ENCODE measurements at places on chromosomes 16 and 17.

GRCh38 chr17:34178092-34178491, 77.0 kb upstream of the CCL2 start:
- DNase-seq: no peak

DNA sequence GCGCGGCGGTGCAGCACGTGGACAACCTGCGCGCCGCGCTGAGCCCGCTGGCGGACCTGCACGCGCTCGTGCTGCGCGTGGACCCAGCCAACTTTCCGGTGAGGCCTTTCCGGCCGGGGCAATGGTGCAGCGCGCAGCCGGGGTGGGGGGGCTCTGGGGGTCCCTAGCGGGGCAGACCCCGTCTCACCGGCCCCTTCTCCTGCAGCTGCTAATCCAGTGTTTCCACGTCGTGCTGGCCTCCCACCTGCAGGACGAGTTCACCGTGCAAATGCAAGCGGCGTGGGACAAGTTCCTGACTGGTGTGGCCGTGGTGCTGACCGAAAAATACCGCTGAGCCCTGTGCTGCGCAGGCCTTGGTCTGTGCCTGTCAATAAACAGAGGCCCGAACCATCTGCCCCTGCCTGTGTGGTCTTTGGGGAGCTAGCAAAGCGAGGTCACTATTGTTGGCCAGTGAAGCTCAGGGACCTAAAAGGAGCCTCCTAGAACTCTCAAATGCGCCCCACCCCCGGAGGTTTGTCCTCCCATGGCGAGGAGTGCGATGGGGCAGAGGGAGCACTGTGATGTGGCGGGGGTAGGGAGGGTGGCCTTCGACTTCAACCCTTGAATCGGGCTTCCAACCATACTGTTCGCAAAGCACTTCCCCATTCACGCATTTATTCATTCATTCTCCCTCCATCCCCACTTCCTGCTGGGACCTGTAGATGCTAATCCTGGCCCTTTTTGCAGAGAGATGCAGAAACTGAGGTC, 770 bp downstream of the HBM start:
- no peak for DNase-seq

- no peak for DNase-seq
Observed at GRCh38 chr17:51152766-51153209, 571 bp upstream of the NME1 start.

- DNase-seq: no peak
Observed at GRCh38 chr17:29614349-29615047, 8.2 kb downstream of the CORO6 start.

DNA sequence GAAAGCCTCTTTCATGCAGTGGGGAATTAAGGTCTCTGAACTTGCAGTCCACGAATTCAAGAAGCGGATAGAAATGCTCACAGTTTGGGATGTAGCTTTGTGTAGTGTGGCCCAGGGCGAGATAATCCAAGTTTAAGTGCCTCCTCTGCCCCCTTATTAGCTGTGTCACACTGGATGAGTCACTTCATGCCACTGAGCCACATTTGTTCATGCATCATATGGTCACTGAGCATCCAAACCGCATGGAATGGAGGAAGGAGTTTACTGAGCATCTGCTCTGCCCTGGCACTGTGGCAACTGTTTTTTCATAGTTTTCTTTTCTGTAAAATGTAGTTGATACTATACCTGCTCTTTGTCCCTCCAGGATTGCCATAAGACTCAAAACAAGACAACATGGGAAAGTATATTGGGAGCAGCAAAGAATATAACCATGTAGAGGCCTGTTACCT, 15.1 kb upstream of the DHX8 start:
- DNase-seq: no peak

DNA sequence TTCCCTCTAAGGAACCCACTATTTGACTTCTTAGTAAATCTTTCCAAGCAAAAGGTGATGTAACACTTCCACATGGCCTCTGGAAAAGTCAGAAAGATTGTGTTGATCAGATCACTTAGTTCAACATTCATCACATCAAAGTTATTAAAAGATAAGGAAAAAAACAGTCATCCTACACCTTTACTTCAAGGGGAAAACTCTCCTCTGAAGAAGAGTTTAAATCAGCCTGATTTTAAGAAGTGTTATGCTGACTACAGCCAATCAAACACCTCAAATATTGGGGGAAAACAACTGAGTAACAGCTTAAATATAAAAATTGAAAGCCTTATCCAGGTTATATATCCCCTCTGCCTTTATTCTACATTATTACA, 19.6 kb upstream of the COPRS start:
- DNase-seq: no peak

DNA sequence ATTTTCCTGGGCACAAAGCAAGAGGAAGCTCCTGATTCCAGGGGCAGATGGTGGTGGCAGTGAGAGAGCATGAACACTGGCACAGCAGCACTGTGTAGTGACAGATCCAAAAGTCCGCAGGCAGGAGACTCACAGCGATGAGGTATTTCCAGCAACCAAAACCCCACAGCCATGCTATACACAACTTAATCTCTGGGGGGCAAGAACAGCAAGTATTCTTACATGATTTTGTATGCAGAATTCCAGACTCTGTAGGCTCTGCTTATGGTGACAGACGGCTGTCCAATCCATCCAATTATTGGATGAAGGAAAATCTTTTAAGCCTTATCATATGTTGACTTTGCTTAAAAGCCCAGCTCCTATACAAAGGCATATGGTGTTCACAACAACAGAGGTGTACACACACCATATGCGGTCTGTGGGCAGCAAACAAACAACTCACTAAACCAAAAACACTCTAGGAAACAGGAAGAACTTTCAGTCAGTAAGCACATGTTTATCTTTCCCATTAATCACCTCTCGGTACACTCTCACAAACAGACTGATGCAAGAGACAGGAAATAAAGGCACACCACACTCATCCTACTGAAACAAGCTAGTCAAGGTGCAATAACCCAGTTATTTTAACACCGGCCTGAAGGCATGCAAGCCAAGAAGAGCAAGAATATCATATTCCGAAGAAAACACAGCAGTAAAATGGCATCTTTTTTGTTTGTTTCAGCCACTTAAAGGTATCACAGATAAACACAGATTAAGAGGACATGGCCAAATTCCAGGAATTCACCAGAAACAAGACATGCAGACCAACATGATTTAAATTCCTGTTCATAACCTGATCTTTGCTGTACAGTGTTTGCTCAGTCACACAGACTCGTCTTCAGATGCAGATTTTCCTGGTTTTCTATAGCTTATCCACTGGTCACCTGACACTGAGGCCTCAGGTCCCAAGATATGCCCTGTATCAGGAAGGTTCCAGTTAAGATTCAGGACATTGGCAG, 47.8 kb downstream of the ERN1 start:
- no peak for DNase-seq

DNA sequence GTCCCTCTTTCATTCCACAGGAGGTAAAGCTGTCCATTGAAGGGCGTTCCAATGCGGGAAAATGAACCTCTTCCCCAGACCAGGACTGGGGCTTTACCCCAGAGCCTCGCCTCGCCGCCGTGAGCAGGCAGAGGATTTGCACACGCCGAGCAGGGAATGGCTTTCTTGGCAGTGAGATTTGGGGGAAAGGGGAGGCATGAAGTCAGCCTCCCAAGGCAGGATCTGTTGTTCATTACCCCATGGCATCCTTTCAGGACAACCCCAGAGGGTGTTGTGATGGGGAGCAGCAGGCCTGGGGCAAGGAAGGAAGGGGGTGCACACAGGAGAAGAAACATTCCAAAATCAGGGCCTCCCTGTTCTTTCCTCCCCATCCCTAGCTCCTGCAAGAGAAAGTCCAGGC, 6.0 kb downstream of the ATXN1L start:
- DNase-seq: no peak

Data from GM10248 (cell line).